ENCODE measurements at places on chromosomes 11 and 22. TPM values are rescaled to one million over a fixed set of nuclear protein-coding genes. Genes with fewer than 3 reads are reported as not detected.
A peak's percentile ranks its signal among the peaks of the same experiment; 100 is the strongest.

The OLFML1 gene
- total RNA-seq, result 4.5 TPM

The NFAM1 gene
- 2.1 TPM for total RNA-seq

The HYOU1 gene
- total RNA-seq, result 120 TPM

DNA sequence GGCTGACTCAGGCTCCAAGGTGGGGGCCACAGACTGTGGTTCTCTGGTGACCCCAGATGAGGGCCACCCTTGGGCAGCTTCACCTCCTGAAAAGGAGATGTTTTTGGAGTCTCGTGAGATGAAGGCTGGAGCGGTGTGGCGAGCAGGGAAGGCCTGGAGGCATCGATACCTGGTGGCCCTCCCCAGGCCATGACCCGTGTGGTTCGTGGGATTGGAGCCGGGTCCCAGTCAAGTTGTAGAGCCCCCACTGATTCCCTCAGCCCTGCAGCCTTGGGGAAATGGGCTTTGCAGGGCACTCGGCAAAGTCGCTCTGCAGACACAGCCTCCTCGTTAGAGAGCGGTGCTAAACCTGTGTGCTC is 1083.4 kb downstream of the BRD1 start:
- no peak for DNase-seq

- DNase-seq, result peak; percentile 55
Measured at GRCh38 chr11:116970485-116971292, 127.5 kb downstream of the SIK3 start.

DNA sequence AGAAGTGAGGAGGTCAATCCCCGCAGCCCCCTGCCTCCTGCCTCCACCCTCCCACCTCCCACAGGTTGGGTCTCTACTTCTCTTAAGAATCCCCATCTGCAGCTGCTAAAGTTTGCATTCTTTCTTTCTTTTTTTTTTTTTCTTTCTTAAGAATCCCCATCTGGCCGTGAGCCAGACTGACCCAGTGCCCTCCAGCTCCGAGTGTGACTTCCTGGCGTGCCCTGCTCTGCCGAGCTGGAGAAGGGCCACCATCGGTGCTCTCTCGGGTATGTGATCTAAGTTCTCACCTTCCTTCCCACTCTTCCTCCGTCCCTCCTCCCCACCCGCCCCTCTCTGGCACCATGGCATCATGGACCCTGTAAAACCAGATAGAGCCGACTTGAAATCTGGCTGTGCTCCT is 66.7 kb upstream of the LMO1 start:
- DNase-seq, result no peak

- DNase-seq, result peak; percentile 13
Measured at GRCh38 chr22:23302171-23303002, 122.1 kb downstream of the BCR start.

DNA sequence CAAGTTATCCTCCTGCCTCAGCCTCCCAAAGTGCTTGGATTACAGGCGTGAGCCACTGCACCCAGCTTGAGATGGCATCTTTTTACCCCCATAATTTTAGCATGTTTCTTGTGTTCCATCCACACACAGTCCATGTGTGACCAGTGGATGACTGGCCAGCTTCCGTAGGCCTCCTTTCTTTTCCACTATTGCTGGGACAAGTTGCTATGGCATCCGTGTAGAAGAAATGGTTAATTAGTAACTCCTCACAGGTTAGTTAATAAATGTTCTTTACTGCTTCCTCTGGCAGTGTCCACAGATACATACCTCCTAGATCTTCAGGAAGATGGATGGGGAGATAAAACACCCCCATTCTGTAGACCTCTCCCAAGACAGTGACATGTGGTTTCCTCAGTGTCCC is 154.3 kb upstream of the RASSF10 start:
- DNase-seq, result no peak

GRCh38 chr11:12066799-12067508 is 43.4 kb upstream of the MICAL2 start:
- peak; percentile 66 for DNase-seq

GRCh38 chr11:130211144-130211543 is 51.6 kb downstream of the ST14 start:
- peak; percentile 12 for DNase-seq
